ENCODE measurements at places on chromosomes 5 and 9.

DNA sequence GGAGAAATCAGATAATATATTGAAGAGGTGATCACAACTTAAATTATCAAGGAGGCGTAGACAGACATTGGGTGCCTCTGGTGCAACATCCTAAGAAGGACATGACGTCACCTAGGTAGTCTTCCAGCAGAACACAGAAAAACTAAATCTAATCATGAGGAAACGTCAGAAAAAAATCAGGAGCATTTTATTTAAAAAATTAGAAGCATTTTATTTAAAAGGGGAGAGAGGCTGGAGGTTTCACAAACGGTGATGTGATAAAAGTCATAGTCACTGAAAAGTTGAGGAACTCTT is 254.6 kb downstream of the TMEM167A start:
- no peak for DNase-seq

- no peak for DNase-seq
Measured at GRCh38 chr5:761059-761771, 23.3 kb downstream of the ZDHHC11B start.

DNA sequence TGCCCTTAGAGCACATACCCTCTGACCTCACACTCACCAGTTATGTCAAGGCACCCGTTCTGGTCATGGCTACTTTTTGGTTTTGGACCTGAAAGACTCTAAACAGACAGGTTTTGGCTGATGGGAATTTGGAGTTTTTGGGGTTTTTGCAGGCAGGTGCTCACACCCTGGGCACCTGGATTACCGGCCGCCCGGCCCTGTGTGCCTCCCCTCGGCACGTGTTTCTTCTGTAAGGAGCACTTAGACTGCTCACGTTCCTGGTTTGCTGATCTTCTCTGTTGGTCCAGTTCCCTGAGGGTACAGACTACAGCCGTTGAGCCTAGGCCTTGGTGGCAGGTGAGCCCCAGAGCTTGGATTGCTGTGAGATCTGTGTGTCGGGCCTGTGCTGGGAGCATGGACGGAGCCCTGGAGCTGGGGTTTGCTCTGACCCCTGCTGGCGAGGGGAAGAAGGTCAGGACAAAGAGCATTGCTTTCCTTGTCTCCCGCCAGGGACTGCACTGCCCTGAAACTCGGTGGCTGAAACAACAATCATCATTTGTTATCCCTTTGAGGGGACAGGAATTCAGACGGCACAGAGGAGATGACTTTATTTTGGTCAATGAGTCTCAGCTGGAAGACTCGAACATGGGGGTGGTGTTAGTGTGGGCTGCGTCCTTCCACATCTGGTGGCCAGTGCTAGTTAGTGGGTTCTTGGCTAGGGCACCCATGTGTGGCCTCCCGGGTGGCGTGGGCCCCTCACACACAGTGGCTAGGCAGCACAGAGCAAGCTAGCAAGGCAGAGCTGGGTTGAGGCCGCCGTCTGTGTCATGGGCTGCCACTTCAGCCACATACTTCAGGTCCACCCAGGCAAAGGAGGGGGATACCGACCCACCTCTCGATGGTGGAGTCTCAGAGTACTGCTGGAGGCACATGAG is 76.4 kb downstream of the EHMT1 start:
- peak; percentile 71 for DNase-seq

DNA sequence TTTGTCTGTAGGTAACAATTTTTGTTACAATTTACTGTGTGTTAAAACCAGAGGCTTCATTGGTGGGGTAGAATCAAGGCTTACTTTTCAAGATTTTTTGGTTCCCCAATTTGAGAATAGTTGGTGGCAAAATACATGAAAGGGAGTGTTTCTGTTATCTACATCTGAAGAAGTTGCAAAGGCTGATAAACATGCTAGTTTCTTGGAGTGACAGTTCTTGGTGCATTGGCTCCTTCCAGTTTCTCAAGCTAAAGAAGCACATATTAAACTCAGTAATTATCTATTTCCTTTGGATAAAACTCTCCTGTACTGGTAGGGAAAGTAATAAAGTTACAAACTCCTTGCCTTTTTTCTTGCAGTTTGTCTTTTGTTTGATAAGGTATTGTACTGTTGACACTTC is 5.9 kb downstream of the MACIR start:
- no peak for DNase-seq

DNA sequence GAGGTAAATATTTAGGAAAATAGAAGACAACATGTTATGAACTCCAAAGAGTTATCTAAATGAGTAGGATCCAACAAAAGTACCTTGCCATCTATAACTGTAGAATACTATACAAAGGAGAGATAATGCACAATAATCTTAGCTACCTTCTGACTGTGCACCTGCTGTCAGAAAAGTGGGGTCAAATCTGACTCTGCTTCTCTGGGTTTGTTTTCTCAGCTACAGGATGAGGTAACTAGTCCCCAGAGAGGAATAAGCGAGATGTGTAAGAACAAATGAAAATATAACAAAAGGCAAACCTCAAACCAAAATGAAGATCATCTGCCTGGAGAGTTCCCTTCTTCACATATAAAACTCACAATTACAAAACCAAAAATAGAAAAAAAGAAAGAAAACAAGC is 204.8 kb downstream of the DCP2 start:
- DNase-seq, result no peak

DNA sequence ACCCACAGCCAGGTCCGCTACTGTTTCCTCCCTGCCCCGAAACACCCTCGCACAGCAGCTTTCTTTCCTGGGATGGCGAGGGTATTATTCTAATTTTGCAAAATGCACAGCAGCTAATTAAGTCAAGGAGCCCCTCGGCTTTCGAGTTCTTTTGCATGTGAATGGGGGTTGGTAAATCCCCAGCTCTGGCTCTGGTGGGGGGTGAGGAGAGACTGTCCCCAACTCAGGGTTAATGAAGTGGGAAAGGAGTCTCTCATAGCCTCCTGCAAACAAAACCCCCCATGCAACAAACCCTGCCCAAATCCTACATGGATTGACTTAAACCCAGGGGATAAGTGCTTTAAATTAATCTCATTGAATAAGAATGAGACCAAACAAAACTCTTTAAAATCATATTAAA is 8.8 kb downstream of the BARHL1 start:
- no peak for DNase-seq

- DNase-seq, result no peak
Measured at GRCh38 chr5:91269198-91269597, 113.9 kb downstream of the ARRDC3 start.

DNA sequence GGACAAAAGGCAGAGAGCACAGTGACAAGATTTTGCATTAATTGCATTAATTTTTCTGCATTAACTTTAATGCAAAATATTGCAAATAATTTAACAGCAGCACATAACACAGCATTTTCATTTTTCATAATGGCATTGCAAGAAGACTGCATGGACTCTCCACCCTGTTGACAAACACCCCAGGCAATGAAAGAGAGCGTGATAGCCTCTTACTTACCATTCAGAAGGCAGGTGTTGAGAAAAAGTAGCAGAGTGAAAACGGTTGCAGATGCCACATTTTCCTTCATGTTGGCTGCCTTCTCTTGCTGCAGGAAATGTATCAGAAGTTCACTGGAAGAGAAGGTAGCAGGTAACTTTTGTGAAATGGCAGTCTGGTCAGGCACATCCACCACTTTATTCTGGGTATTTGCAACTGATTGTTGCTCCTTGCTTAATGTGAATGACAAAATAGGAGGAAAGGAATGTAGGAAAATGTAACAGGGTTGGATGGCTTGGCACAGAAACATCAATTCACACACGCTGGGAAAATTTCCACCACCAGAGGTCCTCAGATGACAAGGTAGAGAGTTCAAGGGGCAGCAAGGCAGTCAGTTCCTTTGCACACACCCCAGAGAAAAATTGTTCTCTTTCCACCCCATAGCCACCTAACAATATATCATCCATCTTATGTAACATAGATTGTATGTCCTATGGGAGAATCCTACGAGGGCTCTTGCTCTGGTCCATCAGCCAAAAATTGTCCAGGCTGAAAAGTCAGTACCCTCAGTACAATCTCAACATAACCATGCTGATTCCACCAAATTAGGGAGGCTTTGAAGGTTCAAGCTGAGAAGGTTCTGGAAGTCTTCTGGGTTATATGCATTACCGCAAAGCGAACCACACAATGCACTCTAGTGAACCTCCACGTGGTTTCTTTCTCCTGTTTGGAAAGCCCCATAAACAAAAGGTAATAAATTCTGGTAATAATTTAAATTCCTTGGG is 41.9 kb upstream of the AGXT2 start:
- peak; percentile 76 for DNase-seq

- peak; percentile 61 for DNase-seq
Measured at GRCh38 chr5:156971415-156971814, 8.4 kb upstream of the TIMD4 start.

- DNase-seq, result no peak
Measured at GRCh38 chr5:1510151-1510561, 13.6 kb downstream of the LPCAT1 start.

DNA sequence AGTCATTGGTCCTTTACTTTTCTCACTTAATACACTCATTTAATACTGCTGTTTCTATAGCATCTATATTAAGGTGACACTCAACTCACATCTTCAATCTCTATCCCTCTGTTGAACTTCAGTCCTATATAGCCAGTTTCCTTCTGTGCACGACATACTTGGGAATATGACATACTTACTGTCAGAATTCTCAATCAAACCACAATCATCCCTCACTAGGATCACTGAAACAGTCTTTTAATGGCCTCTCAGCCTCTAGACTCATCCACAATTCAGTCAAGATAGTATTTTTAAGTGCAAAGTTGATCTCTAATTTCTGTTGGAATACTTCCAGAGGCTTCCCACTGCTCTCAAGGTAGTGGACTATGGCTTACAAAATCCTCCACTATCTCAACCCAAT is 251.0 kb upstream of the MEF2C start:
- DNase-seq, result no peak

- DNase-seq, result no peak
Measured at GRCh38 chr9:91944711-91945110, 5.3 kb downstream of the ROR2 start.

DNA sequence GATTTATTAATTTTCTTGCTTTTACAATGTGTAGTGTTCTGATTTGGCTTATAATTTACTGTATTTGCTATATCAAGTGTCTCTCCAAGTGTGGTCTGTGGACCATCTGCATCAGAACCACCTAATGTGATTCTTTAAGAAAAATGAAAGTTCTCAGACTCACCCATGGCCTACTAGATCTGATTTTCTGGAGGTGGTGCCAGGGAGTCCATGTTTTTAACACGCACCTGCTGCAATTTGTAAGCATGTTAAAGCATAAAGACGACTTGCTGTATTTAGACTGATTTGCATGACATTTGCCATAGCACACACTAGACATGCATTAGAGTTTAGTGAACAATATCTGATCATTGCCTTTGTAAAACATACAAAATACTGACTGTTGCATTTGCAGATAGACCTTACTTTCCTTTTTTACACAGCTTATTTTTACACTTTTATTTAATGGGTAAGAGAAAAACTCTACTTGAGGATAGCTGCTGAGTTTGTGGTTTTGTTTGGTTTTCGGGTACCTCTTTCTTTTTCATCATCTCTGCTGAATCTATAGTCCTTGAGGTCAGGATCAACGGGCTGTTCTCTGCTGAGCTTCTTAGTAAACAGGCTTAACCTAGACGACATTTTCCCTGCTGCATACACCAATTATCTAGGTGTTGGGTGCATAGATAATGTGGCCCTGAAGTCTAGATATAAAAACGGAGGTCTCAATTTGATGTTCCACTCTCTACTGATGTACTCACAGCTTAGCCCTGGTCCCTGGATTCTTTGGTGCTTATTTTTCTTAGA is 138.0 kb upstream of the ZNF366 start:
- no peak for DNase-seq

DNA sequence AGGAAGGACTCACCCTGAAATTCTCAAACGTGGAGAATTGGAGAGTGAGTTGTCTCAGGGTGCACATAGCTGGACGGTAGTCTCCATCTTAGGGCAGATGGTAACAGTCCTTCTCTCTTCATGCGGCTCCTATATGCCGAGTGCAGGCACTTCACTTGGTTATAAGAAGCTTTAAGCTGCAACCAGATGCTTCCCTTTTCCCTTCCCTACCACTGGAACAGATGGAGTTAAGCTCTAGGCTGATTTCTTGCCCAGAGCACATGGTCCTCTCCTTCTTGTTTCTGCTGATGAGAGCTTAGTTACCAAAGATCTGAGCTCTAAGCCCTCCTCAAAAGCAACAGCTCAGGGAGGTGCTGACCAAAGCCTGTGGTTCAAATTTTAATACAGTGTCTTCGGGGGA is 355.7 kb downstream of the ARHGEF28 start:
- DNase-seq, result no peak

GRCh38 chr9:111896942-111897600 is 457 bp downstream of the UGCG start:
- peak; percentile 63 for DNase-seq

- peak; percentile 62 for DNase-seq
Measured at GRCh38 chr9:107755246-107755645, 265.7 kb upstream of the KLF4 start.

GRCh38 chr5:112976432-112977309 is at the start of gene DCP2:
Gene DCP2 (plus strand): TSS chr5:112976798. CDS start chr5:112976934, 136 bp downstream.
- DNase-seq, result peak; percentile 99

DNA sequence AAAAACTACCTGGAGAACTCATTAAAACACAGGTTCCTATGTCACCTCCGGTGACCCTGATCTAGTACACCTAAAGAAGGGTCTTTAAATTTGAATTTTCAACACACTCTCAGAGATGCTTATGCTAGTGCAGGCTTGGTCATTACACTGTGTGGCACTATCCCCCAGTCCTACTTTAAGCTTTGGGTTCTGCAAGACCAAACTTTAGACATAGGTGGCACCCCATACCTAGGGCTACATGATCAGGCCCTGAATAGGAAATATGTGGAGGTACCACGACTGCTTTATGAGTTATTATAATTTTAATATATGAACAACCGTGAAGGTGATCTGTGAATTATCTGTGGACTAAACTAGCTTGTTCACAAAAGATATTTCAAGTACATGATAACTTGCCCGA is 201.3 kb upstream of the OR13F1 start:
- DNase-seq, result no peak

- DNase-seq, result no peak
Measured at GRCh38 chr9:124887832-124888231, 25.9 kb downstream of the ARPC5L start.
